GM12864 (cell line): ENCODE measurements at places on chromosomes 16 and 17.

- no peak for DNase-seq
These were observed 25.5 kb downstream of the COPZ2 start for GRCh38 chr17:48012151-48012520.

- DNase-seq: no peak
These were observed 2.3 kb upstream of the ACTG1 start for GRCh38 chr17:81514739-81515529.

DNA sequence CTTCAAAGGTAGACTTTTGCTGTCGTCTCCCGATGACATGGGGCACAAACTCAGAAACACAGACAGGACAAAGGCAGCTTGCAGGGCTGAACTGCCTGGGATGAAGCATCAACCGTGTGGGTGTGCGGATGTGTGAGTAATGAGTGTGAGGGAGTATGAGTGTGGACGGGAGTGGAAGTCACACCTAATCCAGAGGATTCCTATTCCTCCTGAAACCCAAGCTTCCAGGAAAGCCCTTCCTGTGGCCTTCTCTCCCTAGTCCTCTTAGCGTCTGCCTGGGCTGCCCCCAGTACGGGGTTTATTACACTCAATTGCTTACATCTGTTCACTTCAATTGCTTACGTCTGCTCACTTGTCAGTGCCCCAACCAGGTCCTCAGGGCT is 2.3 kb upstream of the IL4R start:
- no peak for DNase-seq

DNA sequence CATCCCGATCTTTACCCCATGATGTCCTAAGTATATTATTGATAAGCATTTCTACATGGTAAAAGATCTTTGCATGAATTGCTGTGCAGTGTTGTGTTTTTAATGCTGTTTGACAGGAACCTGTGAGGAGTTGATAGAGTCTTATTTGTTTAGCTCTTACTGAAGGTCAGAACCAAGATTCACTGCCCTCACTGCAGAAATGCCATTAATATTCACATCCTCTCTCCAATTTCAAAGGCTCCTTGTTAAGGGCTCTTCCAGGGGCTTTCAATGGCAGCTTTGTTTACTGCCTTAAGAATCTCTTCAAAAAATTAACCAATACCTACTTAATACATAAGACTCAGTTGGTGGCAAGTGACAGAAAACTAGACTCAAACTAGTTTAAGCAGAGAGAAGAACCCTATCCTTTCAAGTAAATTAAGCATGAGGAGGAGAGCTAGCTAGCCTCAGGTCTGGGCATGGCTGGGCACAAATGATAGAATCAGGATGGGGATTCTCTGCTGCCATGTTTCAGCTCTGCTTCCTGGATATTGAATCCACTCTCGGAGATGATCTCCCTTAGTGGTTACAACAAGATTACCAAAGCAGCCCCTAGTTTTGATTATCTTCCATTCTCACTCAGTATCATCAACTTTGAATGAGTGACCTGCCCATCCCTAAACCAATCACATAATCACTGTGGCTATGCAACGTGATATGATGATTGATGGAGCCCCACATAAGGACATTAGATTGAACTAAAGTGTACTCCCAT is 311.8 kb downstream of the CDH11 start:
- no peak for DNase-seq

GRCh38 chr17:903691-904481 is 75.7 kb downstream of the NXN start:
- no peak for DNase-seq

GRCh38 chr17:49227436-49228261 is 2.9 kb downstream of the PHOSPHO1 start:
- DNase-seq: peak; percentile 52

- no peak for DNase-seq
These were observed 109.6 kb downstream of the CNTNAP4 start for GRCh38 chr16:76386784-76387183.

- no peak for DNase-seq
These were observed 11.2 kb downstream of the GALK1 start for GRCh38 chr17:75753514-75754377.

- no peak for DNase-seq
These were observed 9.3 kb downstream of the NQO1 start for GRCh38 chr16:69717066-69717465.

DNA sequence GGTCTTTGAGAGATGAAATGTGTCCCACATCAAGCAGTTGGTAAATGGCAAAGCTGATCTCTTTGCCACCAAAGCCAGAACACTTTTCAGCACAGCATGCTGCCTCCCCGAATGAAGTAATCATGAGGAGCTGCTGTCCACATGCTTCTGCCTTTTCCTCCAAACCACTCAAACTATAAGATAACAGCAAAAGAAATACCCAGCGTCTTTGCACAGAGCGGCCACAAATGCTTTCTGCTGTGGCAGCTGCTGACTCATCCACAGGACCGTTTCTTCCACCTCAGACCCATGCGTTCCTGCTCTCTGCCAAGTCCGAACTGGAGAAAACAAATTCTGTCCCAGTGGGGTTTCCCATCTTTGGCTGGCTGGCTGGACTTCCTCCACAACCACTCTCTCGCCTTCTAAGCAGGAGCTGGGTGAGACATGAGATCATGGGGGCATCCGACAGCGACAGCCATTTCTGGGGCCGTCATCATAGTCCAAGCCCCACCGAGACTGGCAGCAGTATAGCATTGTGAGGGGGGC is 27.1 kb downstream of the TBC1D3B start:
- no peak for DNase-seq

- DNase-seq: no peak
These were observed 44.8 kb upstream of the NOG start for GRCh38 chr17:56548661-56549060.

- no peak for DNase-seq
These were observed 7.7 kb downstream of the TNS4 start for GRCh38 chr17:40493697-40494096.

DNA sequence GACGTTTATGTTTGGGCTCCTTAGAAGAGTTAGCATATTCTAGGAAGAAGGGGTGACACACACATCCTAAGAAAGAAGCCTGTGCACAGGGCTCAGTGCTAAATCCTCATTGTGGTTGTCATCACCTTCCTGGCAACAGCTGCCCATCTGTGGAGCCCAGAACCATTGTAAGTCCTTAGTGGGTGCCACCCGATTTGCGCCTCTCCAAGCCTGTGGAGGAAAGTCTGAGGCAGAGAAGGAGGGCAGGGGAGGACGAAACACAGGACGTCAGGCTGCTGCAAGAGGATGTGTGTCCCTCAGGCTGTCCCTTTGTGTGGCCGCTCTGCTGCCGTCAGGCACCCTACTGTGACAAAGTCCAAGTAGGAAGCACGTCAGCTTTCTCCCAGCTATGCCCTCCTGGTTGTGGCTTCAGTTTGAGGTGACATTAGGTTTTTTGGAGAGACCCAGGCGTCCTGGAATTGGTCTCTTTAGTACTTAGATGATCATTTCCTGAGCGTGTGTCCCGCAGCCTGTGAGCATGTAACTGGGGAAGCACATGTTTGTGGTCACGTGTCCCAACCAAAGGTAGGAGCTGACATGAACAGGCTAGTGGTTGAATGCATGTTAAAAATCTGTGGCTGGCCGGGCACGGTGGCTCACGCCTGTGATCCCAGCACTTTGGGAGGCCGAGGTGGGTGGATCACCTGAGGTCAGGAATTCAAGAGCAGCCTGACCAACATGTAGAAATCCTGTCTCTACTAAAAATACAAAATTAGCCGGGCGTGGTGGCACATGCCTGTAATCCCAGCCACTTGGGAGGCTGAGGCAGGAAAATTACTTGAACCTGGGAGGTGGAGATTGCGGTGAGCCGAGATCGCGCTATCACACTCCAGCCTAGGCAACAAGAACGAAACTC is 10.7 kb downstream of the CLUAP1 start:
- no peak for DNase-seq

- DNase-seq: no peak
These were observed 70.5 kb upstream of the RASL10B start for GRCh38 chr17:35660902-35661301.

DNA sequence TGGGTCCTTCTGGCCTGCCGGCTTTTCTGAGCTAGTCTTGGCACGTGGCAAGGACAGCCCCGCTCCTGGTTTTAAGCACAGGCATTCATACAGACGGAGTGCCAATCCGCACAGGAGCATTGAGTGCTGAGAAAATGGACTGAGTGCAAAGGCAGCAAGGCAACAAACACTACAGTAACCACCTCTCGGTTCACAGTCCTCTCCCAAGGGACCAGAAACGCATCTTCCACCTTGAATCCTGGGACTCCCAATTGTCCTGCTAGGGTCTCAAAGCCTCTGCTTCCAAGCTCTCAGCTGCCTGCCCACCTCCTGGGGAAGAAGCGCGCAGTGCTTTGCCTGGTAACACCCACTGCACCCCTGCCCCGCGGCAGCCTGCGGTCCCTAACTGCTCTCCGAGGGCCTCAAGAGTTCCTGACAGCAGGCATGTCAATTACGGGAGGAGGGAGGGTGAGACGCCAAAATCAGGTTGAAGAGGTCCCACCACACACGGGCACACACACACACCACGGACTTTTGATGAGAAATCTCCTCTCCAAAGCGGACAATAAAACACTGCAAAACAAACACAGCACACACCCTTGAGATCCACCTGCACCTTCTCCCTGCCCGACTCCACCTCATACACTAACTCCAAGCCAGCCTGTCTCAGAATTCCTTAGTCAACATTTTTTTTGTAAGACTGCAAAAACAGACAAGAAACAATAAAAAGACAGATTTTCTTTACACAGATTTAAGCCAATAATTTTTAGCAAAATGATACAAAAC is 15.0 kb downstream of the SLC16A3 start:
- DNase-seq: no peak

DNA sequence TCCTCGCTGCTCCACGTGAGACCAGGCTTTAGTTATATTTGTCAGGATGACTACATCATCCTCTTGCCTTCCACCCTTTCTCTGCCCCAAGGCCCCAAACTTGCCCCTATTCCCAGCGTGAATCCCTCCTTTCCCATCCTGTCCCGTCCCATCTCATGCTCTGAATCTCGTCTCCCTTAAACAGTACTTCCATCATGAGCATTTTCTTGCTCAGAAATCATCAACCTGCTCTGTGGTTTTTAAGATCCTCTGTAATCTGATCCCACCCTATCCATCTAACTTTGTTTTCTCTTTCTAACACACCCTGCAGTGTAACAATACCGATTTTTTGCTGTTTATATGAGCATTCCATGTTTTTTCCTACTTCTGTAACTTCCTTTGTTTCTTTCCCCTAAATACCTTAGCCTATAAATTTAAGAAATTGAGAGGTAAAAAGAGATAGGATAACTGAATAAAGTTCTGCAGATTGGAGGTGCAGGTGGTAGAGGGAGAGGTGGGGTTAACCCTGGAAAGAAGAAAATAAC is 39.7 kb downstream of the MRTFB start:
- no peak for DNase-seq

DNA sequence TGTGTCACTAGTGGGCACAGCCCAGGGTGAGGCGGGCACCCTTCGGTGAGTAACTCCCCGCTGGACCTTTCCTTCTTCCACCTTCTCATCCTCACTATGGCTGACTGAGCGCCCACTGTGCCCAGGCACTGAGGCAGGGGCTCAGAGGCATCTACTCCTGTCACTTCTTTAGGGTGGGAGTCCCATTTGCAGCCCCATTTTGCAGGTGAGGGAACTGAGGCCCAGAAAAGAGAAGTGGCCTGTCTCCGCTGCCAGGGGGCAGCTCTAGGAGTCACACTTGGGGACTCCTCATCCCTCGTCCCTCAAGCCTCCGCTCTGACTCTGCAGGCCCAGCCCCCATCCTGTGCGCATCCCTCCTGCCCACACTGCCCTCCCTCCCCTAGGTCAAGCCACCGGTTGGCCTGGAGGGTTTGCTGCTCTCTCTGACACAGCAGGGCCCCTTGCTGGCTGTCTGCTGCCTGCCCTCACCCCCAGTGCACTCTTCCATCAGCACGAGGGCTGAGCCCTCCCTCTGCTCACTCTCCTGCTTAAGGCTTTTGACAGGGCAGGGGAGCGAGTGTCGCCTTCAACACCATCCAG is 62.4 kb downstream of the CNGB1 start:
- DNase-seq: no peak

GRCh38 chr16:14289692-14290340 is 218.7 kb downstream of the MRTFB start:
- no peak for DNase-seq

- DNase-seq: no peak
These were observed 13.8 kb downstream of the COPRS start for GRCh38 chr17:31845291-31845690.

DNA sequence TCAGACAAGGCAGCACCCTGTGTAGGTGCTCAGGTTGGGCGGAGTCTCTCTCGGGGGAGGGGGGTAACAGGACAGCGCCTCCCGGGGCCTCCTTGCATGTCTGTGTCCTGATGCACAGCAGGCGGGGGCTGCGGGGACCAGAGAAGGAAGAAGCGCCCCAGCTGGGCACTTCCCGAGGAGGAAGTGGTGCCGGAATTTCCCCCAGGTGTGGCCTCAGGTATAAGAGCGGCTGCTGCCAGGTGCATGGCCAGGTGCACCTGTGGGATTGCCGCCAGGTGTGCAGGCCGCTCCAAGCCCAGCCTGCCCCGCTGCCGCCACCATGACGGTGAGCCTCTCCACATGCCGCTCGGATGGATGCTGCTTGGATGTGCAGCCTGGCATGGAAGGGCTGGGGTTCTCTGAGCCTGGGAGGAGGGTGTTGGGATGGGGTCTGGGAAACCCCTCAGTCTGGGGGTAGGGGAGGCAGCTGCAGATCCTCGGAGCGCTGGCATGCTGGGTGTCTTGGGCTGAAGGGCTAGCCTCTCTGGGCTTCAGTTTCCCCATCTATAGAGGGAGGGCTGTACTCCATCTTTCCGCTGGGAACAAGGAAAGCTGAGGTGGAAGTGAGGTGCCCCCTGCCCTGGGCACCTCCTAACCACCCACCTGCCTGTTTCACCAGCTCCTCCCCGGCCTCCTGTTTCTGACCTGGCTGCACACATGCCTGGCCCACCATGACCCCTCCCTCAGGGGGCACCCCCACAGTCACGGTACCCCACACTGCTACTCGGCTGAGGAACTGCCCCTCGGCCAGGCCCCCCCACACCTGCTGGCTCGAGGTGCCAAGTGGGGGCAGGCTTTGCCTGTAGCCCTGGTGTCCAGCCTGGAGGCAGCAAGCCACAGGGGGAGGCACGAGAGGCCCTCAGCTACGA is at the start of gene IL17C:
TSS of gene IL17C (plus strand) at position 250 of the 908 bp plus-strand sequence. CDS start at position 320, 70 bp downstream.
- DNase-seq: no peak

DNA sequence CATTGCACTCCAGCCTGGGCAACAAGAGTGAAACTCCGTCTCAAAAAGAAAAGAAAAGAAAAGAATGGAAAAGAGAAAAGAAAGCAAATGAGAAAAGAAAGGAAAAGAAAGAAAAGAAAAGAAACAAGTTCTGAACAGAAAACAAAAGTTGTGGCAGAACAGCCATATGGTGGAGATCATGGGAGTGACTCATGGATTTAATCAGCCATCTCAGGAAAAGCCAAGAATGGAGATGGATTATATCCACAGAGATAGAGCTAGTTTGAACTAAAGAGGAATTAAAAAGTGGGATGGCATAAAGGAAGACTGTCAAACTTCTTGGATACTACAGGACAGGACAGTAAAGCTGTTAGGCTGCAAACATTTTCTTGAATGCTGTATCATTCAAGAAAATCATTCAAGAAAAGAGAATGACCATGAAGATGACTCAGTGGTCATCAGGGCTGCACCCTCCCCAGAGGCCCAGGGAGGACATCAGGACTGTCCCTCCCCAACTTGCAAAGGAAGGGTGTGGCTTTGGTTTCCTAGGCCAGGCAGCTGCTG is 120.6 kb downstream of the USP22 start:
- no peak for DNase-seq
